Activated CD4-positive, alpha-beta T cell treated with anti-CD3 and anti-CD28 coated beads for 24 hours (primary cell): ENCODE measurements at places on chromosomes 7 and 10.

GRCh38 chr7:92010215-92010614, 69.6 kb downstream of the AKAP9 start:
- DNase-seq, result no peak

GRCh38 chr10:27884185-27884641, 114.7 kb downstream of the ODAD2 start:
- DNase-seq, result no peak

DNA sequence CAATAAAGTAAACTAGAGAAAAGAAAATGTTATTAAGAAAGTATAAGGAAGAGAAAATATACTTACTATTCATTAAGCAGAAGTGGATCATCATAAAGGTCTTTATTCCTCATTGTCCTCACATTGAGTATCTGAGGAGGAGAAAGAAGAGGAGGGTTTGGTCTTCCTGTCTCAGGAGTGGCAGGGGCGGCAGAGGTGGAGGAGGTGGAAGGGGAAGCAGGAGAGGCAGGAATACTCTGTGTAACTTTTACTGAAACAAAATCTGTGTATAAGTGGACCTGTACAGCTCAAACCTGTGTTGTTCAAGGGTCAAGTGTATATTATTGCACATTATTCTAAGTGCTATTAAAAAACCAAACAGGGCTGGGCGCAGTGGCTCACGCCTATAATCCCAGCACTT, 34.2 kb upstream of the EPC1 start:
- DNase-seq, result no peak

- DNase-seq, result no peak
Observed at GRCh38 chr10:44325596-44326307, 59.1 kb downstream of the CXCL12 start.

DNA sequence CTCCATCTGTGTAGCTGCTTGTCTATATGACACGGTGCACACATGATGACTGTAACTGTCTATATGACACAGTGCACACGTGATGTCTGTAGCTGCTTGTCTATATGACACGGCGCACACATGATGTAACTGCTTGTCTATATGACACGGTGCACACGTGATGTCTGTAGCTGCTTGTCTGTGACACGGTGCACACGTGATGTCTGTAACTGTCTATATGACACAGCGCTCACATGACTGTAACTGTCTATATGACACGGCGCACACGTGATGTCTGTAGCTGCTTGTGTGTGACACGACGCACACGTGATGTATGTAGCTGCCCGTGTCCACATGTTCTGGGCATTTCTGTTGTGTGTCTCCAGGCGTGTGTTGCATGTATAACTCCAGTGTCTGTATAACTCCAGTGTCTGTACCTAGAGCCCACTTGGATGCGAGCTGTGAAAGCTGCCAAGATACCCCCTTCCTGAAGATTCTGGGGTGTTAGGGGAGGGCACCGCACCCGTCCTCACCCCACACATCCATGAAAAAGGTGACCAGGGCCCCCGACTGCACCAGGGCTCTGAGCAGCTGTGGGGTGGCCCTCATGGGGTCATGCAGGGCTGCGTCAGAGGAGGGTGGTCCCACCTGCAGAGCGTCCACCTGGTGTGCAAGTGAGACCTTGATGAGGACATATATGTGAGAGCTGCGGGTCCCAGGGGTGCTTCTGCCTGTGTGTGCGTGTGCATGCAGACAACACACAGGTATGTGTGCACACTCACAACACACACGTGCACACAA, 137.9 kb downstream of the ELFN1 start:
- DNase-seq, result no peak

GRCh38 chr10:93826355-93826754, 67.4 kb upstream of the SLC35G1 start:
- no peak for DNase-seq

GRCh38 chr10:43885842-43886241, 237.2 kb upstream of the ZNF32 start:
- DNase-seq, result no peak

- DNase-seq, result no peak
Observed at GRCh38 chr10:99788598-99789256, 6.3 kb downstream of the ABCC2 start.

DNA sequence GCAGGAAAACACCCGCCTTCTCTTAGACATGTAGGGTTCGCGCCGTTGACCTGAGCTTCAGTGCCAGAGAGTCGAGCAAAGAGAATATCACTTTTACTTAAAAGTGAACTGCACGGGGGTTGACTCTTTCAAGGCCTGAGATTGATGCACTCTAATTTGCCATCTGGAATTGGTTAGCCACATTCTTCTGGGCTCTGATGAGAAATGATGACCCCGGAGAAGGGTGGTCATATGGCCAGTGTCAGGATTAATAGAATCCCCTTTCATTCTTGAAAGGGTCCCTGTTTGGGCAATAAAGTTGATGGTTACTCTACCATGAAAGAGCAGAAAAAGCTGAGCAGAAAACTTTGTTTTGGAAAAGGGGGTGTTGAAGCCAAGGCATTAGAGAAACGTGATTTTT, 31.2 kb downstream of the GRK5 start:
- no peak for DNase-seq

DNA sequence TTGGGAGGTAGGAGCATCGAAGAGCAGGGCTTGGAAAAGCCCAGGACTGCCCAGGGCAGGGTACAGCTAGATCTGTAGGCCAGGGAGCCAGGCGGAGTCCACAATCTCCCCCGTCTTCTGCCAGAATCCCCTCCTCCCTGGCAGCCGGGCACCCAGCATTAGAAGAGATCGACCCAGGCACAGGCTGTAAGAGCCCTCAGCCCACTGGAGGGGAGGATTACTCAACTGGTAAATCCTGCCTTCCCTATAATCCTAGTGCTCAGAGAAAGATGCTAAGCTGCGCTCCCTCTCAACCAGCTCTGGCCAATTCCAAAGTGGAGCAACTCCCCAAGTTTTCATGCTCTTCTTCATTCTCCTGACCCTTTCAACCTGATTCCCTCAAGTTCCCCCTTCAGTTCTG, 3.2 kb downstream of the SPOCK2 start:
- DNase-seq, result no peak

DNA sequence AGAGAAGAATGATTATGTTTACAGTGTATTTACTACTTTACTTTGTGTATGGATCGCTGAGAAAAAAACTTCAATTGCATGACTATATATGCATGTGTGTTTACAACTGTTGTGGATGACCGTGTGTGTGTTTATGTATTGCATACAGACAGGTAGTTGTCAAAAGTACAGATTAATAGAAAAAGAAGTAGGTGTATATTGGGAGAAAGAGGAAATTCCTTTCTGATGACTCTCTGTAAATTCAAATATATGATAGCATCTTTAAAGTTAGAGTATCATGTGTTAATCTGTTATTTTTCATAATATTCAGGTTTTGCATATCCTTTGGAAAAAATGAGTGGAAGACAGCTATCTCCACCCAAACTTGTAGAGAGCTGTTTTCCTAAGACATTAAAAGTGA, 160.4 kb upstream of the AGR3 start:
- no peak for DNase-seq

GRCh38 chr7:105810556-105810955, 65.8 kb downstream of the ATXN7L1 start:
- no peak for DNase-seq

DNA sequence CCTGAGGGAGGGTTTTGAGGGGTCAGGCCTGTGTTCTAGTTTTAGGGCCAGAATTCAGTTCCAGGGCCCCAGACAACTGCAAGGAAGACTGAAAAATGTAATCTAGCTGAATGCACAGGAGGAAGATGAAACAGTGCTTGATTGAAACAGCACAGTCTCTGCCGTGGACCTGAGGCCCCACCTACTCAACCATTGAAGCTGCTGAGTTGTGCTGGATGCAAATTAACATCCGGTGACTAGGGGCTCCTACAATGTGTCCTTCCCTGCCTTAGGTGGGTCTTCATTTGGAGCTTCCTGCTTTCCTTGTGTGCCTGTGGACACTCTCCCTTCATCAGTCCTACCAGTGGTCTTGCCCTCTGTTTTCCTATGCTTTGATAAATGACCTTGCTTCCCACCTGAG, 5.7 kb downstream of the GLRX3 start:
- no peak for DNase-seq

DNA sequence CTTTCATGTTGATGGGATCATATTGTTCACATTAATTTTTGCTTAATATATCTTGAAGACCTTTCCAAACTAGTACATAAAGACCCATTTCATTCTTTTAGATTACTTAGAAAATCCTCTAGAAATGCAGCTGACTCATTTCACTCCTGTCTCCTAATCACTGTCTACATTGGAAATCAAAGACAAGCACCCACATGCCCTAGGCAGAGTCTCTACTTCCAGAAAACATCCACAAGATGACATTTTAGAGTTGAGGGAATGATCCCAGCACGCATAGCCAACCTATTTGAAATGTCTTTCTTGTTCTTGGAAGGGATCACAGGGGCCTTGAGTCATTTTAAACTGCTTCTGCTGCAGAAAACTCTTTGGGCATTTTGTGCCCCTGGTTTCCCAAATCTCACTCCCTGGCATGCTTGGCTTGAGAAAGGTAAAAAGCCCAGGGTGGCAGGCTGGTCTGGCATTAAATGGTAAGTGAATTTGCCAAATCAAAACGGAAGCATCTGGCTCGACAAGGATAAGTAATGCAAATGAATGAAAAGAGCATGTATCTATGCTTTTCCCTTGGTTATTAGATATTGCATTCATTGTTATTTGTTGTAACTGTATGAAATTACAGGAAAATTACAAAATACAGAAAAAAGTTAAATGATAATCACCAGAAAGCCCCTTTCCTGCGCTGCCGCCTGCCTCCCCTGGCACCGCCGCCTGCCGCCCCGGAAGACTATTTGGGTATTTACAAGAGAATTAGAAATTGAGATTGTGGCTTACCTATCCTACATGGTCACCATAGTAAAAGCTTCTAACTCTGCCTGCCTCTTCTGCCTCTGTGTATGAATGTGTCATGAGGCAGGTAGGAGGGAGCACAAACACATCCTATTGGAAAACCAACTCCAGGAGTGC, 225.3 kb downstream of the PTEN start:
- DNase-seq, result no peak

DNA sequence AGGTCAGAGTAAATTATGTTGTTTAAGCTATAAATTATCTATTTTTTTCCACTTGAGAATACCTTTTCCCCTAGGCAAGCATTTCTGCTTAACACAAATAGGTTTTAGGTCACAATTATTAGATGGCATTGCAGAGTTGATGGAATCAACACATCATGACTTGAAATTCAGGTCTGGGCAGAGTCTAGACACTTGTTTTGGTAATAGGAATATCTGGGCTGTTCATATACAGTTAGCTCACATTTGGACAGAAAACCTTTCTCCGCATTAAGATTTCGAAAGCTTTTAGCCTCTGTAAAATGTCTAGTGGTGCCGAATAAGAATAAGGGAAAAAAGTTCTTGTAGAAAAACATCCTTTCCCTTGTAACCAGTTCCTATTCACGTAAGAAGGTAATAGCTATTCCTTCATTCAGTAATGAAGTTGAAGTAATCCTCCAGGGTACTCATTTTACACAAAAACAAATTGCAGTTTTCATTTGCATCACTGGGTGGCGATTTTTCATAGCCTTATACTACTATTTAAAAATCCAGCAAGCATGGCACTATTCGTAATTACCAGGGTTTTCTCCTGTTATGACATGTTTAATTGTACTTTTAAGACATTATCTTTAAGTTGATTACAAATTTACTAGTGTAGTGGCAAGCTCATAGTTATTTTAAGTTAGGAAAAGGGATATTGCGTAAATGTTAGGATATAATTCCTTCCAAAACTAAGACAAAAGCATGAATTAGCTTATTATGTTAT, 37.0 kb downstream of the RPA3 start:
- DNase-seq, result peak; percentile 17

DNA sequence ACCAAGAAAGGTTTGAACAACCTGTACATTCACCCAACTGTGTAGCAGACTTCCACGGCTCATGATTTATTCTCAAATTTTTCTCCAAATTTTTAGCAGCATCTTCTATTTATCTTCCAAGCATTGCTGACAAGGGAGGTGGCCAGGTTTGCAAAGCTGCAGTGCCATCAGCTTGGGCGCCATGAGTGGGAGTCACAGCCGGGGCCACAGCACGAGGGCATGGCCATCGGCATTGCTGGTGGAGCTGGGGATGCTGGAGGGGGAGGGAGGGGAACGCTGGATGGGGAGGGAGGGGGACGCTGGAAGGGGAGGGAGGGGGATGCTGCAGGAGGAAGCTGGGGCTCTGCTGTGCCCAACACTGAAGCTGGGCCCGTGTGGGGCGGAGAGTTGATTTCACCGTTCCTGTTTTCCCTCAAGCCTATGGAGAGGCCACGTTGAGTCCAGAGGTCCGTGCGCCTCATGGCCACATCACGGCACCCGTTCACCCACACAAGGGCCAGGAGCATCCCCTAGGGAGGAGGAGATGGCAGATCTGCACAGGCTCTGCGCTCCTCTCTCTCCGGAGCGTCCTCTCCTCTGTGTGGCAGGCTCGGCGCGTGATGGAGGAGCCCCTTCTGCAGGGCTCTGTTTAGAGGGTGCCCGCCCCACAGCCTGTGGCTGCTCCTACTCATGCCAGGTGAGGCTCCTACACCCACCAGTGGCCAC, 520.2 kb downstream of the DNAJB6 start:
- no peak for DNase-seq

- no peak for DNase-seq
Observed at GRCh38 chr7:1421020-1421790, 38.1 kb downstream of the MICALL2 start.

DNA sequence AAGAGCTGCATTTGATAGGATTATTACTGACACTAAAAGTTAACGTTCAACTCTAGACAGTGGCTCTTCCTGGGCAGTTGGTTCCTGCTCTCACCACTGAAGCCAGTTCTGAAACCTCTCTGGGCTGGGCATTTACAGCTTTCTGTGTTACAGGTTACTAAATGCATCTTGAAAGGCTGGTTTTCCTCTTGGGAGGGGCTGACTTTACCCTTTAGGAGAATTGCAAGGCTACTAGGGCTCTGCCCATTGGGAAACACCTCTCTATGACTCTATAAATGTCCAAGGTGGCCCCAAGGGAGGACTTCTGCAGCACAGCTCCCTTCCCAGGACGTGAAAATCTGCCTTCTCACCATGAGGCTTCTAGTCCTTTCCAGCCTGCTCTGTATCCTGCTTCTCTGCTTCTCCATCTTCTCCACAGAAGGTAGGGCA, at the start of gene GPR15LG:
Gene GPR15LG, plus strand, starts transcription at position 301 of the 429 bp plus-strand sequence. Its CDS starts 51 bp downstream, at position 352.
- no peak for DNase-seq

DNA sequence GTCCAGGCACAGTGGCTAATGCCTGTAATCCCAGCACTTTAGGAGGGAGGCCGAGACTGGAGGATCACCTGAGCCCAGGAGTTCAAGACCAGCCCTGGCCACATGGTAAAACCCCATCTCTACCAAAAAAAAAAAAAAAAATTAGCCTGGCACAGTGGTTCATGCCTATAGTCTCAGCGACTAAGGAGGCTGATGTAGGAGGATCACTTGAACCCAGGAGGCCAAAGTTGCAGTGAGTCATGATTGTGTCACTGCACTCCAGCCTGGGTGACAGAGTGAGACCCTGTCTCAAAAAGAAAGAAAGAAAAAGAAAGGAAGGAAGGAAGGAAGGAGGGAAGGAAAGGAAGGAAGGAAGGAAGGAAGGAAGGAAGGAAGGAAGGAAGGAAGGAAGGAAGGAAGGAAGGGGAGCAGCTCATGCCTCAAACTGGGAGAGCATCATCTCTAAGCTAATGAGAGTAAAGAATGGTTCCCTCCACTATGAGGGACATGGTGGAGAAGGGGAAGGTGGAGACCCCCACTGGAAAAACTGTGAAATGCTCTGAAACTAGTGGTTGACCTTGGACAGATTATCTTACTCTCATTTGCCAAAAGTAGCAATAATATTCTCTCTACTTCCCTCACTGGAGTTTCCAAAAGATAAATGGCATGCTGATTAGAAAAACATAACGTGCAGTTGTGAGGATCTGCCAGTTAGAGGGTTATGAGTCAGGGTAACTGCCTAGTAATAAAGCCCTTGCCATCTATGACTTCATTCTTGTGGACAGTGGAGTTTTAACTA, 16.8 kb downstream of the GIMAP5 start:
- DNase-seq, result no peak
